ENCODE measurements at places on chromosomes 16 and 17. TPM values are rescaled to one million over a fixed set of nuclear protein-coding genes. Genes with fewer than 3 reads are reported as not detected.

Gene TNFSF12
- total RNA-seq = 93.0 TPM

GRCh38 chr16:67235816-67236562 is 9.1 kb downstream of the TMEM208 start:
- DNase-seq = no peak
- H3K4me3 ChIP-seq = no peak overlapping the region
- H3K36me3 ChIP-seq = peaks cover 24% of the 10 kb centered on the region
- H3K27ac ChIP-seq = peak overlapping the region; percentile 44

DNA sequence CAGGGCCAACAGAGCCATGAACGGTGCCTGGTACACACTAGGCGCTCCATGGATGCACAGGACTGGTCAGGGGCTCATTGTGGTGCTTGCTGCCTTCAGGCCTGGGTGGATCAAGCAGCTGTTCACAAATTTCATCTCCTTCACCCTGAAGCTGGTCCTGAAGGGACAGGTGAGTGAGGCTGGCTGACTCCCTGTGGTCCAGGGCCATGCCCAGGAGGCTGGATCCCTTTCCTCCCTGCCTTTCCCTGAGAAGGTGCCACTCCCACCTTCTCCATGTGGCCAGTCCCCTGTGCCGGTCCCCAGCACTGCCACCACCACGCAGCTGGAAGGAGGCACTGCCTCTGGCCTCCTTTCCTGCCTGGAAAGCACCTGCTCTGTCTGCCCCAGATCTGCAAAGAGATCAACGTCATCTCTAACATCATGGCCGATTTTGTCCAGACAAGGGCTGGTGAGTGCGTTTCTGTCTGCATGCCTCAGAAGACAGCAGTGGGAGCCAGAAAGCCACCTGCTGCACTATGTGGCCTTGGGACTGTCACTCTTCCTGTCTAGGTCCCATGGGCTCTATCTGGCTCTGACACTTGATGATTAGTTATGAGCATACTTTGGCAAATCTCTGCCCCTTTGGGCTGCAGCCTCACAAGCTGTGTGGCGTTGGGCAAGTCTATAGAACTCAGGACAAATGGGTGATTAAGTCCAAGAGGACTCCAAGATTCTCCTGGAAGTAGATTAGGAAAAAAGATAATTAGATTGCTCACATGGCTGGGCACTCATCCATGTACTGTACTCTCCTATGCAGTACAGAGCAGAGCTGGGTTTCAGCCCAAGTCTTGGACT is 9.4 kb downstream of the CETP start:
- no peaks in the 10 kb centered on the region for H3K36me3 ChIP-seq

- no peak for DNase-seq
- H3K27me3 ChIP-seq = no peaks in the 10 kb centered on the region
- H3K27ac ChIP-seq = no peak overlapping the region
- H3K4me3 ChIP-seq = no peak overlapping the region
- peaks cover 10% of the 10 kb centered on the region for H3K36me3 ChIP-seq
- H3K4me1 ChIP-seq = no peaks in the 10 kb centered on the region
Observed at GRCh38 chr17:75474736-75475135, 18.3 kb downstream of the TMEM94 start.

Gene CCL5
- 938 TPM for total RNA-seq

Gene TNFRSF17
- not detected for total RNA-seq

Gene ITGA2B
- total RNA-seq = 0.34 TPM

DNA sequence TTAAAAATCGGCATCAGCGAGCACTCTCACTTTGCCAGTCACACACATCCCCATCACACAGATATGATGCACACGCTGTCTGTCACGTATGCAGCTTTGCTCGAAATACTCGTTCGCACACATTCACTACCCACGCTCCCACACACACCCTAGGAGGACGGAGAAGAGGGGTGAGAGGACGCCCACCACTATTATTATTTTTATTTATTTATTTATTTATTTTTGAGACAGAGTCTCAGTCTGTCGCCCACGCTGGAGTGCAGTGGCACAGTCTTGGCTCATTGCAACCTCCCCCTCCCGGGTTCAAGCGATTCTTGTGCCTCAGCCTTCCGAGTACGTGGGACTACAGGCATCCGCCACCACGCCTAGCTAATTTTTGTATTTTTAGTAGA is 30.4 kb downstream of the HASPIN start:
- no peaks in the 10 kb centered on the region for H3K36me3 ChIP-seq
- peaks cover 19% of the 10 kb centered on the region for H3K4me1 ChIP-seq
- H3K4me3 ChIP-seq = no peak overlapping the region
- H3K27me3 ChIP-seq = peaks cover 14% of the 10 kb centered on the region
- DNase-seq = no peak
- H3K27ac ChIP-seq = no peak overlapping the region

Gene TMEM220
- 0.86 TPM for total RNA-seq

- peaks cover 16% of the 10 kb centered on the region for H3K4me1 ChIP-seq
- H3K4me3 ChIP-seq = no peak overlapping the region
- H3K27me3 ChIP-seq = peaks cover 26% of the 10 kb centered on the region
- peaks cover 5% of the 10 kb centered on the region for H3K36me3 ChIP-seq
- DNase-seq = no peak
Observed at GRCh38 chr17:73648974-73649373, 4.7 kb upstream of the SDK2 start.

- no peaks in the 10 kb centered on the region for H3K27me3 ChIP-seq
- no peak overlapping the region for H3K4me3 ChIP-seq
- H3K4me1 ChIP-seq = peaks cover under 1% of the 10 kb centered on the region
- DNase-seq = no peak
- H3K27ac ChIP-seq = no peak overlapping the region
- H3K36me3 ChIP-seq = peaks cover 9% of the 10 kb centered on the region
Observed at GRCh38 chr16:80620736-80621605, 80.2 kb downstream of the DYNLRB2 start.

Gene PLA2G10
- total RNA-seq = not detected

Gene SLC16A13
- total RNA-seq = 15.8 TPM

All from activated naive CD8-positive, alpha-beta T cell treated with anti-CD3 and anti-CD28 coated beads, Interleukin-2, amount 10 ng/mL, durations not matched to agents 7 days and 5 days (primary cell).